ENCODE measurements at places on chromosomes 5 and 9.

- no peak for DNase-seq
These were observed 274.2 kb upstream of the CCNH start for GRCh38 chr5:87686975-87687374.

- DNase-seq, result no peak
These were observed 99.3 kb downstream of the ANGPTL2 start for GRCh38 chr9:127022913-127023660.

DNA sequence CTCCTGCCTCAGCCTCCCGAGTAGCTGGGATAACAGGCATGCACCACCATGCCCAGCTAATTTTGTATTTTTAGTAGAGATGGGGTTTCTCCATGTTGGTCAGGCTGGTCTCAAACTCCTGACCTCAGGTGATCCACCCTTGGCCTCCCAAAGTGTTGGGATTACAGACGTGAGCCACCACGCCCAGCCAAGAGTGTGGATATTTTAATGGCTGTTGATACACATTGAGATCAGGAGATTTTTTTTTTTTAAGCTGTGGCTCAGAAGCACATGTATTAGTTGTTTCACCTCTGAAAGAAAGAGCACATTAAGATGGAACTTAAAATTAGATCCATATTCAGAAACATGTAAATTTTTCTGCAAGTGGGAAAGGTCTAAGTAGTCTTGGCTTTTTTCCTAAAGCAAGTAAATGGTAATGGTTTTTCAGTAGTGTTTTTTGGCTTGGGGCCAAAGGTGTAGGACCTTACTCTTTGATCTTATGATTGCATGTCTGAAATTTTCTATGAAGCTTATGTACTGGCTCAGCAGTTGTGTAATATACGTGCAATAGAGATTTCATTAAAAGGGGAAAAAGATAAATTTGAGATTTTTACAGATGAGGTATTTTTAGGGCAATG lies 9.9 kb downstream of the RBM27 start:
- DNase-seq, result no peak

- DNase-seq, result no peak
These were observed 11.4 kb upstream of the PRUNE2 start for GRCh38 chr9:76917299-76917698.

- no peak for DNase-seq
These were observed 148.7 kb downstream of the OXCT1 start for GRCh38 chr5:41721516-41721915.

Measured in naive thymus-derived CD4-positive, alpha-beta T cell (primary cell).